ENCODE measurements at places on chromosomes 1 and 21.

DNA sequence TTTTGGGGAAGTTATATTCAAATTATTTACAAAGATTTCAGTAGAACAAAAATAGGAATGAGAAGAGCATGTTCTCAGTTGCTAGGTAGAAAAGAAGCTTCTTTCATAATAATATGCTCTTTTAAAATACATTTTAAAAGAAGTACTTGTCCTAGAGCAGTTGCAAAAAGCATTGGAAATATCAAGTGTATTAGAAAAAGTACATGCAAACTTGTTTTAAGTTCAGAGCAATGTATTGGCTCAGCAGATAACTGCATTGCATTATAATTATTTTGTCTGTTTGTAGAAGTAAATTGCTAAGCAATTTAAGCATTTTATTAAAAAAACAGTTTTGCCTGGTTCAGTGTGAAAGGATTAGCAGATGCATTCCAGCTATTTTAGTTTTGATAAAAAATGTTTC is 806.4 kb downstream of the USP25 start:
- no peak for DNase-seq

- DNase-seq, result no peak
Measured at GRCh38 chr21:21373969-21374368, 375.8 kb downstream of the NCAM2 start.

DNA sequence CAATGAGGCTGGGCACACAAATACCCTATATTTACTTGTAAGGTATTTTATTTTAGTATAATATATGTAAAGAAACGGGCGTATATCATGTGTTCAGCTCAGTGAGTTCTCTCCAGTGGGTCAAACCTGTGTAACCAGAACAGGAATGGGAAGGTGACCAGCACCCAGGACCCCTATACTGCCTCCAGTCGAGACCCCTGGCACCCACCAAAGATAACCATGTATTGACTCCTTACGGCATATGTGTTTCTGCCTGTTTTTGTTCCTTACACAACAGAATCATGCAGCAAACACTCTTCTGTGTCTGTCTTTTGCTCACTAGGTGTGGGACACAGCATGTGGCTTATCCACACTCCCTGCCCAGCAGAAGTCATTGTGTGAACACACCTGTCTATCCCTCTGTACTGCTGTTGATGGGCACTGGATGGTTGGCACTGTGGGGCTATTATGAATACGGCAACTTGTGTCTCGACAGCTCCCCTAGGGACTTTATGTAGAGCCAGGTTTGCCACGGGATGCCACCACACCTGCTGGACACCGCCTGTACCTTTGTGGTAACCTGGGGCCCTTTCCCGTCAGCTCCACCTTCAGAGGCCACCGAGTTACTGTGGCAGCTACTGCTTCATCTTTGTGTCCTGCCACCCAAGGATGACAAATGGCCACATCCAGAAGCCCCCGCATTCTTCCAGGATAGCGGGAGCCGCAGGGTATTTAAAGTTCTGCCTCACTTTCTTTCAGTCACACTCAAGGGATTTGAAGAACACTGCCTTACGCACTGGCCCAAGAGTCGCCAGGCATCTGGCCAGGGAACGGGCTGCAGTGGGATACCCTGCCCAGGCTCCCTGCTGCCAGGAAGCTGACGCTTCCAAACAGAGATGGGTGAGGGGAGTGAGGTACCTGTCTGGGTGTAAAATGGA is 23.5 kb upstream of the C2CD2 start:
- no peak for DNase-seq

GRCh38 chr21:16597753-16598152 is 868.0 kb downstream of the USP25 start:
- no peak for DNase-seq

GRCh38 chr21:31022306-31022705 is 16.0 kb downstream of the KRTAP19-8 start:
- DNase-seq, result no peak

- DNase-seq, result peak; percentile 25
Measured at GRCh38 chr1:22379566-22379965, 72.1 kb upstream of the ZBTB40 start.

DNA sequence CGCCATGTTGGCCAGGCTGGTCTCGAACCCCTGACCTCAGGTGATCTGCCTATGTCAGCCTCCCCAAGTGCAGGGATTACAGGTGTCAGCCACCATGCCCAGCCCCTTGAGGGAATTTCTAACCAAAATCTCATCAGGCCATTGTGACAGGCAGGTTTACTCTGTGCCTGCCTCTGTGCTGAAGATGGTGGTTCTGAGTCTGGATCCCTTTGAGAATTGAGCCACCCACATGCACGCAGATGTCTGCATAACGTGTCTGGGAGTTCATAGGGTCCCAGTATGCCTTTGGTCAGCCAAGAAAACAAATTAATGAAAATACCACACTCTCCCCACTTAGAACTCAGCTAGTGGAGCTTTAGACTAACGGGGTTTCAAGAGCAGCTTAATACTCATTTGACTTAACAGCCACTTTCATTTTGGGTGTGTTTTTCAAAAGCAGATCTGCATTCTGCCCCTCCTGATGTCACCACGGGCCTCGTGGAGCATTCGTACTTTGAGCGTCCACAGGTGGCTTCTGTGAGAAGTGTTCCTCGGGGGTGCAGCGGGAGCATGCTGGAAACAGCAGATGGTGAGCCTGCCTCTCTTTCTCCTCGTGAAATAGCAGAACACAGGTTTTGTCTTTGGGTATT is 45.3 kb downstream of the DIP2A start:
- DNase-seq, result no peak

DNA sequence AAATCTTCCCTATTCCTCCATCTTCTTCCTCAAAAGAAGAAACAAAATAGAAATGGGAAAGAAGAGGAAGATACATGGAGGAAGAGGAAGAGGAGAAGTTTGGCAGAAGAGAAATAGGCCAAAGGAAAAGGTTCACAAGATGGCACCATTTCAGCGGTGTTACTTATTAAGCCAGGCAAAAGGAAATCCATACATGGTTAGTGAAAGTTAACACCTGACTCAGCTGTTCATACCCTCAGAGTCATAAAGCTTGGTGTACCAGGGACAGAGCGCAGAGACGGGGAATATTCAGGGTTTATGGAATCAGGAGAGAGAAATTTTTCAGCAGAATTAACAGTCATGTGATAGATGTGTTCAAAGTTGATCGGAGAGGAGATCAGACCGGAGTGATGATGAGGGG is 70.6 kb downstream of the COQ8A start:
- no peak for DNase-seq

Measured in GM04503 (cell line).